ENCODE measurements at places on chromosomes 5 and 9.

DNA sequence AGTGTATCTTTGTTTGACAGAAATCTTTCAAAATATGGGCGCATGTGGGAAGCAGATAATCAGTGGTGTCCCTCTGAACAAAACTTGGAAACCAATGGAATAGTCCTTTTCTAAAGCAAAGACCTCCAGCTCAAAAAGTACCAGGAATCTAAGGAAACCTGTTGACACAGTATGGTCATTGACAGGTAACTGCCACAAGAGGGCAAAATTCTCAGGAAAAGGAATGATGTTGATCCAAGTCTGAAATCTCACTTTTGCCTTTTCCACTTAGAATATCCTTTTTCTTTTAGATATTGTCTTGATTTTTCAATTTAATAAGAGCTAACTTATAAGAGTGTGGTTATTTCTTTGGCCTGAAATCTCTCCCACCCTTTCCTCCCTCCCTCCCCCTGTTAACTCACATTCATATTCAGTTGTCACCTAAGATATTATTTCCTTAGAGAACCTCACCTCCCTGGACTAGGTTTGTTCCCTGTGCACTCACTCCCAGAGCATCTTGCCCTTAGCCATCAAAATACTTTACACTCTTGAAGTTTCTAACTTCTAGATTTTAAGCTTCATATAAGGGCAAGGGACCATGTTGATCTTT lies 59.0 kb upstream of the BARX1 start:
- DNase-seq: no peak

- no peak for DNase-seq
Observed at GRCh38 chr5:120098426-120098825, 365.7 kb upstream of the PRR16 start.

GRCh38 chr5:116482394-116482793 lies 92.2 kb downstream of the SEMA6A start:
- no peak for DNase-seq

DNA sequence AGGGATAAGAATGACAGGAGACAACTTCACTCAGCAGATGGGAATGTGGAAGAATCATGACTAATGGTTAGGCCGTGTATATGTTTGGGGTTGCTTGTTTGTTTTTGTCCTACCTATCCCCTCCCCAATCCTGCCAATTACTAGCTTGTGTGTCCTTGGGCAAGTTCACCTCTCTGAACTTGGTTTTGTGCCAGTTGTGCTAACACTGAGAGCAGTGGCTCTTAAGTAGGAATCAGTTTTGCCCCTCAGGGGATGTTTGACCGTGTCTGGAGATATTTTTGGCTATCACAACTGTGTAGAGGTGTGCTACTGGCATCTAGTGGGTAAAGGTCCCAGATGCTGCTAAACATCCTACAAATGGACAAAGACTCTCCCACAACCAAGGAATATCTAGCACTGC lies 287.0 kb downstream of the DMRT2 start:
- DNase-seq: no peak

DNA sequence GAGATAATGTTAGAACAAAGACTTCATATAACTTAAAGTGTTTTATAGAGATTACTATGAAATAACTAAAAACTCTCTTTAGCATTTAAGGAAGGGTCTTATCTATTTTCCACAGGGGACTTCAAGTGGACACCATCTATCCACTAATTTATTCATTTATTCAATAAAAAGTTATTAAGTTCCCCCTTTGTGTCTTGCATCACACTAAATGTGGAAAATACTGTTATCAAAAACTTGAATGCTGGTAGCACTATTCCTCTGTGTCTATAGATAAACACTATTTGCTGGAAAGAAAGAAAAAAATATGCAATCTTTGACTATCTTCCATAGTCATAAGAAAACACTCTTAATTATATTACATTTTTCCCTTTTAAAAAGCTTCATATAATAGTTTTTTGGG lies 20.1 kb upstream of the ZNF622 start:
- no peak for DNase-seq

Measured in left forelimb (tissue), 1 donor.